ENCODE measurements at places on chromosomes 16 and 17. TPM values are rescaled to one million over a fixed set of nuclear protein-coding genes. Genes with fewer than 3 reads are reported as not detected.

- DNase-seq = no peak
- H3K36me3 ChIP-seq = peaks cover 18% of the 10 kb centered on the region
- H3K4me1 ChIP-seq = peaks cover 34% of the 10 kb centered on the region
- no peaks in the 10 kb centered on the region for H3K27me3 ChIP-seq
- H3K4me3 ChIP-seq = peak overlapping the region; percentile 72
- peak overlapping the region; percentile 77 for H3K27ac ChIP-seq
Observed at GRCh38 chr17:81511804-81512561, 616 bp downstream of the ACTG1 start.

ENPP7 gene
- 0.34 TPM for total RNA-seq

DNA sequence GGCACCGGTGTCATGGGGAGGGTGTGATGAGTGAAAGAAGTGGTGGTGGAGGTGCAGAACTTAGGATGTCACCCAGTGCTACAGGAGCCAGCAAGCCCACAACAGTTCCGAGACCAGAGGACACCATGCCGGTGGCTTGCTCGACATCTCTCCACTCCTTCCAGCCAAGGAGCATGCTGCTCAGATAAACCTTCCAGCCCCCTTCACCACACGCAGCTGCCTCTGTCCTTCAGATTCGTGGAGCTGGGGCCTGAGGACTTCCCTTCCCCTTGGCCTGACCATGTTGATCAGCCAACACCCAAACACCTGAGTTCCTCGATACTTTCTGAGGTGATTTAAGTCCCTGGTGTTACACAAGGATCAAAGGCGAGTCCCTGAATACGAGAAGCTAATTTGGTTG lies 188.8 kb upstream of the FOXF1 start:
- DNase-seq = no peak
- H3K4me3 ChIP-seq = no peak overlapping the region
- no peak overlapping the region for H3K27ac ChIP-seq
- H3K36me3 ChIP-seq = no peaks in the 10 kb centered on the region

DNA sequence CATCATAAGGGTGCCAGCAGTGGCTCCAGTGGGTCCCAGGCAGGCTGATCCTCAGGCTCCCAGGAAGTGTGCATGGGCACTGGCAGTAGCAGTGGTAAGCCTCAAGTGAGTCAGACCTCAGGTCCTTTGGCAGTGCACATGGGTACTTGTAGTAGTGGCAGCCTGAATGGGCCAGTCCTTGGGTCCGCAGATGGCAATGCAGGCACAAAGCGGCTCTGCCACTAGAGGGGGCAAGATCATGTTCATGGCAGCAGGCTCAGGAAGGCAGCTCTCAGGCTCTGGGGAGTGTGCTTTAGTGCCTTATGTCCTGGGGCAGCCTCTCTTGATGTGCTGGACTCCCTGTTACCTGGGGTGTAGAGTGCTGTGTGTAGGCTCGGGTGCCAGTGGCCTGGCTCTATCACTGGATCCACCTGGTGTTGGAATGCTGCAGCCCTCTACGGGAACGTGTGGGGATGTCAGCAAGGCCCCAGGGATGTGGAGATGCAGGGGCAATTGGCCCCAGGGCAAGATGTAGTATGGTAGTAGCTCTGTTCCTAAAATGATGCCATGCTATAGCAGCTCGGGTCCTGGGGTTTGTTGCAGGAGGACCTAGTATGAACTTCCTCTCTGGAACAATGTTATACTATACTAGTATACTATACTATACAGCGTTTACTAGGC lies 11.0 kb downstream of the ACSM3 start:
- no peaks in the 10 kb centered on the region for H3K27me3 ChIP-seq
- peak; percentile 75 for DNase-seq
- no peaks in the 10 kb centered on the region for H3K4me1 ChIP-seq
- no peak overlapping the region for H3K27ac ChIP-seq
- H3K4me3 ChIP-seq = no peak overlapping the region

GRCh38 chr16:70490261-70490660 lies 33.1 kb downstream of the COG4 start:
- H3K27ac ChIP-seq = no peak overlapping the region
- H3K36me3 ChIP-seq = peaks cover 2% of the 10 kb centered on the region
- no peaks in the 10 kb centered on the region for H3K27me3 ChIP-seq
- H3K4me1 ChIP-seq = no peaks in the 10 kb centered on the region
- DNase-seq = no peak

DNA sequence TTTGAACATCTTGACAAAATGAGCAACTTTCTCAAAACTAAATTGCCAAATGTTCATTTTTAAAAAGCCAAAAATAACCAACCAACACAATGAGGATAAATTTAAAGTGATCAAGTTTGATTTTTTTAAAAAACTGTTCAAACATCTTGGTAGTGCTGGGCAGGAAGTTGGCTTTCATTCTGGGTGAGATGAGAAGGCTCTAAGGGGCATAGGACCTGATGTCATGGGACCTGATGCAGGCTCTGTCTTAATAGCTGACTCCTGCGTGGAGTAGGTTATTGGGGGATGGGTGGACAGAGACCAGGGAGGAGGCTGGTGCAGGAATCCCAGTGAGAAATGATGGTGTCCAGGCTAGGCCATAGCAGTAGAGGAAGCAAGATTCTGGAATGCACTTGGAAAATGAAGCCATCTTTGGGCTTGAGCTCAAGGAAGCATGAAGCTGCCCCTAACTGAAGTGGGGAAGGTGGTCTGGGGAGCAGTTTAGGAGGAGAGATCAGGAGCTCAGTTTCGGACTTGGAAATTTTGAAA lies 20.4 kb downstream of the NLRC5 start:
- no peak for DNase-seq
- no peaks in the 10 kb centered on the region for H3K36me3 ChIP-seq
- H3K27me3 ChIP-seq = no peaks in the 10 kb centered on the region
- no peak overlapping the region for H3K27ac ChIP-seq
- no peak overlapping the region for H3K4me3 ChIP-seq
- no peaks in the 10 kb centered on the region for H3K4me1 ChIP-seq

- no peak for DNase-seq
- peak overlapping the region; percentile 94 for H3K27ac ChIP-seq
Observed at GRCh38 chr17:45172232-45172540, 10.5 kb downstream of the HEXIM2 start.

HBM gene
- not detected for total RNA-seq

RPL38 gene
- total RNA-seq = 1,408 TPM

DNA sequence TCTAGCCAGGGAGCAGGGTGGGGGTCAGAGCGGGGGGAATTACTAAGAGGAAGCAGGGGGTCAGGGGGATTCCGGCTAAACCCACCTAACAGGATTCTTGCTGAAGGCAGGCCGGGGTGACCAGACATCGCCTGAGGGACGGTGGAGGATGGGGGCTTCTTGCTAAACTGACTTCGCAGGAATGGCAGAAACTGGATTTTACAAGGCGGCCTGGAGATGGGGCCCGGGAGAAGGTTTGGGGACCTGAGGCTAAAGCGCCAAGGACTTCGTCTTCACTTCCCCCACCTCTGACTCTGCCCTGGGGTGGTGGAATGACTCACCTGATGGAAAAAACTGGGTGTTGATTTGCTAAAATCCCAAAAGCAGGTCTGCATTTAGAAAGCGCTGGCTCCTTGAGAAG lies 23.5 kb downstream of the LGALS3BP start:
- H3K4me3 ChIP-seq = no peak overlapping the region
- H3K27me3 ChIP-seq = no peaks in the 10 kb centered on the region
- H3K27ac ChIP-seq = no peak overlapping the region
- H3K36me3 ChIP-seq = no peaks in the 10 kb centered on the region
- H3K4me1 ChIP-seq = peaks cover 15% of the 10 kb centered on the region
- DNase-seq = no peak

CCNF gene
- total RNA-seq = 52.4 TPM

DHX58 gene
- total RNA-seq = 0.79 TPM

- no peak overlapping the region for H3K4me3 ChIP-seq
- no peaks in the 10 kb centered on the region for H3K27me3 ChIP-seq
- no peak overlapping the region for H3K27ac ChIP-seq
Observed at GRCh38 chr17:64063766-64064224, 43.4 kb upstream of the ICAM2 start.

- no peaks in the 10 kb centered on the region for H3K27me3 ChIP-seq
- no peak for DNase-seq
- H3K36me3 ChIP-seq = peaks cover 10% of the 10 kb centered on the region
- H3K27ac ChIP-seq = no peak overlapping the region
Observed at GRCh38 chr17:30520882-30521281, 43.7 kb downstream of the GOSR1 start.

DNA sequence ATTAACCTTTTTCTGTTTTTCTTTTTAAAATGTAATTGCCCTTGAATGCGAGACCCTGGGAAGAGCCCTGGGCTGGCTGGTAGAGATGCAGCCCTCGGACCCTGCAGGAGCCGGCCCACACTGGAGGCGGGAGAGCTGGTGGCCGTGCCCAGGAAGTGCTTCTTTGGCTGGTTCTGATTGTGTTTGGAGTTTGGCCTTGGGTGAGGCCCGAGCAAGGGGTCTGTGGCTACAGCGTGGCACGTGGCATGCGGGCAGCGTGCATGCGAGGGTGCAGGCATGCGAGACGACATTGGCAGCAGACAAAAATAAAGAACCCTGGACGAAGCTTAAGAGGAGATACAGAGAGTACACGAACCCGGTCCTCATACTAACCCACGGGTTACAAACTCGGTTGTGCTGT lies 49.7 kb downstream of the PRMT7 start:
- no peaks in the 10 kb centered on the region for H3K36me3 ChIP-seq
- H3K4me3 ChIP-seq = no peak overlapping the region
- no peaks in the 10 kb centered on the region for H3K27me3 ChIP-seq
- H3K4me1 ChIP-seq = no peaks in the 10 kb centered on the region

DNA sequence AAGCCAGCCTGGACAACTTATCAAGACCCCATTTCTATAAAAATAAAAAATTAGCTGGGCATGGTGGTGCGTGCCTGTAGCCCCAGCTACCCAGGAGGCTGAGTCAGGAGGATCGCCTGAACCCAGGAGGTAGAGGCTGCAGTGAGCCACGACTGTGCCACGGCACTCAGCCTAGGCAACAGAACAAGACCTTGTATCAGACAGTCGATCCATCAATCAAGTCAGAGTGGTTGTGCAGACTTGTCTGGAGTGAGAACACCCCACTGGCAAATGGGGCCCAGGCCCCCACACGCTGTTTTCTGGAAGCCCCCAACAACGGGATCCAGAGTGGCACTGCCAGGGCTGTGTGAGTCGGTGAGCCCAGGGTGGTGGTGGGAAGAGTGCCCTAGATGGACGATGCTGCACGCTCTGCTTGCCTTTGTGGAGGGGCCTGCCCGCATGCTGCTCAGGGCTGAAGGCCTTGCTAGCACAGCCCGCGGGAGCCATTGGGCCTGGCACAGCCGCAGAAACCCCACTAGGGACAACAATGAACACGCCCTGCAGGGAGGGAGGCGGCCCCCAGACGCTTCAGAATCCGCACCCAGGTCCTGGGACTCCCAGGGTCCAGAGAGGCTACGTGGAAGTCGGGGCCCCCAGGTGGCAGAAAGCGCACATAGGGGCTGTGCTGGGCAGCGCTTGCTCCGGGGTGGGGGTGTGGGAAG lies 80.1 kb upstream of the GNG13 start:
- no peak overlapping the region for H3K4me3 ChIP-seq
- no peak for DNase-seq
- no peaks in the 10 kb centered on the region for H3K27me3 ChIP-seq
- no peaks in the 10 kb centered on the region for H3K4me1 ChIP-seq

- no peaks in the 10 kb centered on the region for H3K36me3 ChIP-seq
- no peak for DNase-seq
- no peaks in the 10 kb centered on the region for H3K27me3 ChIP-seq
Observed at GRCh38 chr17:83036193-83036592, 43.2 kb upstream of the METRNL start.

GALR2 gene
- 0.79 TPM for total RNA-seq

- no peak for DNase-seq
- no peak overlapping the region for H3K27ac ChIP-seq
- H3K27me3 ChIP-seq = no peaks in the 10 kb centered on the region
- peaks cover 4% of the 10 kb centered on the region for H3K4me1 ChIP-seq
- H3K4me3 ChIP-seq = no peak overlapping the region
Observed at GRCh38 chr17:68640242-68640989, 39.2 kb upstream of the FAM20A start.

GRCh38 chr16:50591209-50591608 lies 43.0 kb downstream of the NKD1 start:
- H3K4me3 ChIP-seq = no peak overlapping the region
- H3K27me3 ChIP-seq = no peaks in the 10 kb centered on the region
- H3K36me3 ChIP-seq = peaks cover 1% of the 10 kb centered on the region

PRAC1 gene
- not detected for total RNA-seq

DNA sequence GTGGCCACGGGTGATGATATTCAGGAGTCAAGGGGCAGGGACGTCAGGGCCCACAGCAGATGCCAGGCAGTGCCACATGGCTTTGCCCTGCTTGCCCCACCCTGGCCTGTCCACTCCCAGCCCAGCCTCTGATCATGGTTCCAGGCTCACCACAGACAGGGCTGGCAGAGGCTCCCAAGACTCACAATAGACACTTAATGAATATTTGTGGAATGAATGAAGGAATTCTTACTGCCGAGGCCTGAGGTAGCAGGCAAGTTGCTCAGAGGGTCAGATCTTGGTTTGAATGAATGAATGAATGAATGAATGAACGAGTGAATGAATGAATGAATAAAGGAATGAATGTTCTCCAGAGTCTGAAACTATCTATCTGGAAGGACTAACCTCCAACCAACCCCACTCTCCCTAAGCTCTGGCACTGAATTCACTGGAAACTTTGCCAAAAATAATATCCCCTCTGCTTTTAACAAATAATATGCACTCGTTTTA lies 60.9 kb downstream of the RAI1 start:
- H3K36me3 ChIP-seq = no peaks in the 10 kb centered on the region
- H3K4me3 ChIP-seq = no peak overlapping the region
- peaks cover 8% of the 10 kb centered on the region for H3K4me1 ChIP-seq
- H3K27me3 ChIP-seq = no peaks in the 10 kb centered on the region

DNA sequence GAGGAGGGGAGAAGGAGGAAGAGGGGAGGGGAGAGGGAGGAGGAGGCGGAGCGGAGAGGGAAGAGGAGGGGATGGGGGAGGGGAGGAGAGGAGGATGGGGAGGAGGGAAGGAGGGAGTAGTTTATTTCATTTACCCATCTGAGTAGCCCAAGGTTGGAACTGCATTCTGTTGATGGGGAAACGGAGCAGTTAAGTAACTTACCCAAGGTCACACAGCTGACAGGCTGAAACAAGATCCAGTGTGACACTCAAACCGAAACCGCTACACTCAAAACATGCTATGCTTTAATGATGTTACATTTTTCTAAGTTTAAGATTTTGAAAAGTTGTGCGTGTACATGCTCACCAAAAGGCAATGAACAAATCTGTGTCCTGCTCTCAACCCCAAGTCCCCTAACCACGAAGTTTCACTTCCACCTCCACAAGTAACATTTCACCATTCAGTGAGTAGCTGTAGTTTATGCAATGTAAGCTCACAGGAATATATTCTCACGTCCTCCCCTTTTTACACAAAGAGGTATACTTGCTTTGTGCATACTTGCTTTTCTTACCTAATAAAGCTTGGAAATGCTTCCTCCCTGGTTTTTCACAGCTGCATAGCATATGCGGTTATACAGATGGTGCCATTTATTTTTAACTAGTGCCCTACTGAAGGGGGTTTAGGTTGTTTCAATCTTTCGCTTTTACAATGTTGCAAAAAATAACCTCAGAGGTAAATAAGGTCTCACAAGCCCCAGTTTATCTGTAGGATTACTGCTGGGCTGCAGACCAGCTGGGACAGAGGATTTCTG lies 275.3 kb downstream of the PARN start:
- H3K27ac ChIP-seq = no peak overlapping the region
